Right atrium auricular region (tissue), 2 donors: ENCODE measurements at places on chromosomes 4 and X.
A peak's percentile ranks its signal among the peaks of the same experiment; 100 is the strongest.

DNA sequence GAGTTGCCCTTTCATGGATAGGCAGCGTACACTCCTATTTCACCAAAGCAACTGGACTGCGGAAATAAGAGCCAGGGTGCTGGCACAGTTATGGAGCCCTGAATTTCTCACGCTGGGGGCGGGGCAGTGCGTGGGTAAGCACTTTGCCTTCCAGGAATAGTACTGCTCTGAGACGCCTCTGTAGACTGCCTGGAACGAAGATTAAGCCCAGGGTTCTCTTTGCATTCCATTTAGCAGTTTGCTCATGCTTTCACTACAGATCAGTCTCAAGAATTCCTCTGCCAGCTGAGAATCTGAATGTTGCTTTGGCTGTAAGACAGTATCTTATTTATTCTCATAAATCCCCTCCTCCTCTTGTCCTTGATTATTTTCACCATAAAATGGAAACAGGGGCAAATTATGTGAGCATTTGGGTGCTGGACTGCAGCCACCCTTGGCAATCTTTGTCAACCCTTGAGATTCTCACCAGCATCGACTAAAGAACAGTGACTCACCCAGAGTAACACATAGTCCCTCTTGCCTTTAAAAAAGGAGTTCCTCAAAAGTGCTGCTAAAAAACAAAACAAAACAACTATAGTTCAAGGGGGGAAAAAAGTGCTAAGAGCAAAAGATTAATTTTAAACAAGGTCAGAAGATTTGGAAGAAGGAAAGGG lies 88.9 kb upstream of the CITED1 start:
- no peak for DNase-seq

- peak; percentile 42 for DNase-seq
Measured at GRCh38 chr4:1418494-1419285, 12.4 kb upstream of the NKX1-1 start.

DNA sequence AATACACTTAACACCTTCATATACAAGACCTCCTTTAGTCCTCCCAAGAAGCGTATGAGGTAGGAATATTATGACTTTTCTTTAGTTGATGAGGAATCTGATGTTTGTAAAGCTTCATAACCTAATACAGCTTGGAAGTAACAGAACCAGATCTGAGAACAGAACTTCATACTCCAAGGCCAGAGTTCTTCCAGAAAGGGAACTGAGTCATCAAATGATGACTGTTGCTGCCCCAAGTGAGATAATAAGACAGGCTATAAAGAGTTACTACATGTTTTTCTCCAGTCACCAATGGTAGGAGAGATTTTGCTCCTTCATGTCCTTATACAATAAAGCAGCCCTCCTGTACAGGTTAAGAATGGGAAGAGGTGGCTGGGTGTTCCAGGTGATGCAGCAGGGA lies 74.3 kb upstream of the ANXA3 start:
- DNase-seq: no peak

GRCh38 chr4:76984788-76985211 lies 35.2 kb downstream of the SEPTIN11 start:
- DNase-seq: peak; percentile 92

DNA sequence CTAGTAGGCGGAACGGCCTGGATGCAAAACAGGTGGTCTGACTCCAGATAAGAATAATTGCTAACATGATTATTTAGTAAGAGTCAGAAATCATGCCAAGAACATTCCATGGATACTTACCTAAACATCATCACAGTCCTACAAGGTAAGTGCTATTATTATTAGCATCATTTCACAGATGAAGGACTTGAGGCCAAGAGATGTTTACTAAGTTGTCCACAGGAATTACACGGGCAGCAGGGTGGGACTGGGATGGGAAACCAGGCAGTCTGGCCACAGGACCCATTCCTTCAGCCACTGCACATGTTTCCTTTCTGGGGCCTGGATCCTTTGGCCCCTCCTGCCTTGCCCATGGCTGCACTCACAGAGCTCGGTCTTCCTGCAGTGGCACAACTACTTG lies 48.3 kb downstream of the ANAPC4 start:
- DNase-seq: no peak

- DNase-seq: no peak
Measured at GRCh38 chr4:145937971-145938611, 532 bp downstream of the ZNF827 start.

GRCh38 chr4:65241257-65241997 lies 428.9 kb downstream of the EPHA5 start:
- no peak for DNase-seq

GRCh38 chr4:21543514-21543913 lies 405.1 kb downstream of the KCNIP4 start:
- no peak for DNase-seq

DNA sequence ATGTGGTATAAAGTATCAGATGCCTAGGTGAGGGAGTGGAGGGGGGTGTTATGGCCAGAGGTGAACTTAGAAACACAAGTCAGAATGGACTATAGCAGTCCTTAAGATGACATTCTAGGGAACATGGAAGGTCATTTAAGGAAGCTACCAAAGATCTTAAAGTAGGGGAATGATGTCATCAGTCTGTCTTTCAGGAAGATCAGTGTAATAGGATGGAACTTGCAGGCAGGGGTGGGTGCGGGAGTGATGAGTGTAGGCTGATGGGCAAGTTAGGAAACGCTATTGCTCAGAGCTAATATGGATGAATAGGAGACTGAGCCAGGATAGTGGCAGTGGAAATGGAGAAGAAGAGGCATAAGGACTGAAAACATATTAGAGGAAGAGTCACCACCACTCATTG lies 27.5 kb upstream of the CWH43 start:
- DNase-seq: no peak

- DNase-seq: no peak
Measured at GRCh38 chr4:10879411-10880110, 195.0 kb upstream of the CLNK start.

GRCh38 chr4:185597532-185598188 lies 62.4 kb upstream of the PDLIM3 start:
- peak; percentile 87 for DNase-seq

DNA sequence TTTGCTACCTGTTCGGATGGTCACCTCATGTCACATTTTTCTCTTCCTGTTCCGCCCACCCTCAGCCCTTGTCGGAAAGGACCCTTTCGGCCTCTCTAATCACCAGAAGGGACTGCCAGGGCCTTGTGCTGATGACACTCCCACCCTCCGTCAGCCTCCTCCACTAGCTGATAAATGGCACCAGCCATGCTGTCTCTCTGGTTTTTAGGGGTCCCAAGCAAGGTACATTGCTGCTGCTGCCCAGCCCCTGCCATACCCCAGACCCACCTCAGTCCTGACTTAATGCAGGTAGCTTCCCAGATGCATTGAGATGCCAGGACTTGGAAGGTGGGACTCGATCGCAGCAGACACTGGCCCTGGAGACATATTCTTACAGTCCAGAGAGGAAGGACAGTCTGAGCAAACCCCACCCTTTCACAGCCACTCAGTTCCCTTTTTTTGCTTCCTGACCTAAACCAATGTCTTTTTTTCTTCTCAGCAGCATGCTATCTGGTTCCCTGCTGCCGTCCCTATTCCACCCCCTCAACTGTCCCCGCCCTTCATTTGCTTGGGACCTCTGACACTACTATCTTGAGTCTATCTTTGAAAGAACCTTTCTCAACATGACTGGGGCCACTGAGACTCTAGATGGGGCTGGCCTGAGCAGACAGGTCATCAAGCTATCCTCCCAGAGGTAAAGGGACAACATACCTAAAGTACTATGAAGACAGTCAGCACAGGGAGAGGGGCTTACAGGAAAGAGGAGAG lies at the start of gene BTK:
TSS of gene BTK (minus strand) at position 397 of the 747 bp plus-strand sequence. CDS start 10,907 bp downstream, outside the sequence.
- no peak for DNase-seq

- no peak for DNase-seq
Measured at GRCh38 chrX:46634577-46634976, 61.0 kb downstream of the CHST7 start.

GRCh38 chr4:7892212-7893019 lies 47.2 kb downstream of the AFAP1 start:
- no peak for DNase-seq

DNA sequence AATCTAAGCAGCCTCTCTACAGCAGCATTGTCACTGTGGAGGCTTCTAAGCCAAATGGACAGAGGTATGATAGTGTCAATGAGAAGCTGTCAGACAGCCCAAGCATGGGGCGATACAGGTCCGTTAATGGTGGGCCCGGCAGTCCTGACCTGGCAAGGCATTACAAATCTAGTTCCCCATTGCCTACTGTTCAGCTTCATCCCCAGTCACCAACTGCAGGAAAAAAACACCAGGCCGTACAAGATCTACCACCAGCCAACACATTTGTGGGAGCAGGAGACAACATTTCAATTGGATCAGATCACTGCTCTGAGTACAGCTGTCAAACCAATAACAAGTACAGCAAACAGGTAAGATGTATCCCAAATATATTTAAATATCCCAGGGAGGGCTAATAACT lies 4.1 kb downstream of the PCDH7 start:
- no peak for DNase-seq

GRCh38 chrX:10197279-10198210 lies 40.8 kb downstream of the CLCN4 start:
- no peak for DNase-seq

DNA sequence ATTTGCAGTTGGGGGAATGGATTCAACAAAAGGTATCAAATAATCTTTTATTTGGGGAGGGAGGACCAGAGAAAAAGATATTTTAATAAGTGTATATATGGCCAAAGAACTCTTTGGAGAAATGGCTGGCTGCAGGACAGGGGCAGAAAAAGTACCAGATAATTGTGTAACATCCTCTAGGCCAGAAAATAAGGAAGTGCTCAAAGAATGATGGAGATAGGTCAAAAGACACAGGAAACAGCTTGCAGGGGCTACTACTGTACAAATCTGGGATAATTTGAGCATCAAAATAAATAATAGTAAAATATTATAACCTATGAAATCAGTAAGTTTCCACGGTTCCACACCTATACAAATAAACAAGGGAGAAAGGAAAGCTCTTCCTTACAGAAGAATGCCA lies 34.8 kb downstream of the KLHL5 start:
- DNase-seq: no peak

GRCh38 chrX:154375156-154375504 lies 696 bp upstream of the FLNA start:
- DNase-seq: no peak

DNA sequence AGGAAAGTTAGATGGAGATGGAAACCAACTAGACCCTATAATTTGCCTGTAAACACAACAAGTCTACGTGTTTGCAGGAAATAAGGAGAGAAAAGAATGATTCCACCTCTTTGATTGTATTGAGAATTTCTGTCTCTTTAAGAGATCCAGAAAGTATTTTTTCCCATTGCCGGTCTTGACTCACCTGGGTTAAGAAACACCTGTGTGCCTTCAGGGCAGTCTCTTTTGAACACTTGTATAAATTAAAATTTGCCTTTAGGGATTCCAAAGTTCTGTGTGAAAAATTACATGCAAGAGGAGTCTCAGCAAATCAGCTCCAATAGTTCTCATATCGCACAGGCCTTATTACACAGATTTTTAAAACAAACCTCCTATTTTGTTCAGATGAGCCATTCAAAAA lies 46.0 kb upstream of the SMAD1 start:
- no peak for DNase-seq

DNA sequence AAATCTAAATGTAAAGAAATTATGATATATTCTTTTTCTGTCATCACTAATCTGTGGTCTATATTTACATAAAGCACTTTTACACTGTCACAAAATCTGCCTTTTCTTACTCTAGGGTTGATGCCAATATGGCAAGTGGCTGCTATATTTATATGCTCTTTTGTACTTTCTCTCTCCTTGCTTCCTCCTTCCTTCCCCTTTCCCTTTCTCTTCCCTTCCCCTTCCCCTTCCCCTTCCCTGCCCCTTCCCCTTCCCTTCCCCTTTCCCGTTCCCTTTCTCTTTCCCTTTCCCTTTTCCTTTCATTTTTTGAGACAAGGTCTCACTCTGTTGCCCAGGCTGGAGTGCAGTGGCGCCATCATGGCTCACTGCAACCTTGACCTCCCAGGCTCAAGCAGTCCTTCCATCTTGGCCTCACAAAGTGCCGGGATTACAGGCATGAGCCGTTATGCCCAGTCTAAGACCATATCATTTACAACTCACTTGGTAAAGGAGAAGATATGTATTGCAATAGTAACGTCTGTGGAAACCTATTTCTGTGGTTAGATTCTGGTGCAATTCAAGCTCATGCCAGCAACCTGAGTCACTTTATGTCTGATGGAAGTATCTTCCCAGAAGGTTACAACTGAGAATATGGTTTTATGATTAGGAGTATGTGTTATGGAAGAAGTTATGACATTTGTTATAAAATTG lies 13.9 kb upstream of the PLAC8 start:
- no peak for DNase-seq

- no peak for DNase-seq
Measured at GRCh38 chrX:102669526-102669925, 18.2 kb downstream of the GPRASP1 start.

DNA sequence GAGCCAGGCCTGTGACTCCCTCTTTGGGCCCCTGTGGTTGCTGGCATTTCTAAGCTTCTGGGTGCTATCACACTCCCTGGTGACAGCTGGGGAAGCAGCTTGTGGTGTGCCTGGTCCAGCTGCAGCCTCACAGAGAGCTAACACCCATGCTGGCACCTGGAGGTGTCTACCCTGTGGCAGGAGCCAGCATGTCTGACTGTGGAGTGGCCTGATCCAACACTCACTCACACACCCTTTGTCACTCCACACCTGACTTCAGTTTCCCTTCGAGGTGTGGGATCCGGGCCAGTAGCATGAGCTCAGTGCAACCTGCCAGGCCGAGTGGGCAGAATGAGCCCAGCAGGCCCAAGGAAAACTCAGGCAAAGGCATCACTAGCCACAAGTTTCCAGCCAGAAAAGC lies 67.5 kb downstream of the TECRL start:
- peak; percentile 62 for DNase-seq

- no peak for DNase-seq
Measured at GRCh38 chrX:134631426-134632346, 26.6 kb downstream of the PLAC1 start.

GRCh38 chrX:143945171-143945570 lies 61.3 kb downstream of the UBE2NL start:
- DNase-seq: no peak

- DNase-seq: no peak
Measured at GRCh38 chr4:112521123-112522023, 5.4 kb upstream of the NEUROG2 start.

- DNase-seq: no peak
Measured at GRCh38 chr4:78693777-78694456, 82.2 kb upstream of the BMP2K start.

GRCh38 chr4:165874791-165875371 lies 1.8 kb downstream of the TLL1 start:
- no peak for DNase-seq

DNA sequence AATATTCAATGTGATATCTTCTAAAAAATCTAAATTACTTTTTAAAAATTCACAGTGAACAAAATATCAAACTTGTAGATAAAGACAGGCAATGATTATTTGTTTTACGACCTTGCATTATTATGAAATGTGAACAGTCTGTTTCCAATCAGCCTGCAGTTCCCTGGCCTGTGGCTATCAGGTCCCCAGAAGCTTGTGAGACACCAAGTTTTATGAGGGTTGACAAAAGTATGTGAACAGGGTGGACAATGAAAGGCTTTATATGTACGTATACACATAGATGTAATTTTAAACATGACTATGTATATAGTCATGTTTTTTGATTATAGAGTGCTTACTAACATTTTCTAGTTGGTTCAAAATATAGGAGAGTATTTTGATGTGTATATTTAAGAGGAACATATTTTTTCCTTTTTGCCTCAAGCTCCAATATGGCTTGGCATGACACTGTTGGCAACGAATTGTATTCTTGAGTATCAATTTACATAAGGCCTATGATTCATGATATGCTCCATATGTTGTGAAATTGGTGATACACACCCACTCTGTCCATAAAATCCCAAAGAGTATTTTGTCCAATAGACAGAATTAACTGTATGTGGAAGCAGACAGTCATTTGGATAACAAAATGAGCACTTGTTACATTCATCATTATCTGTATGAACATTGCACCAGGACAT lies 55.7 kb downstream of the BTC start:
- no peak for DNase-seq
